ENCODE measurements at places on chromosomes 7 and 10. TPM values are rescaled to one million over a fixed set of nuclear protein-coding genes. Genes with fewer than 3 reads are reported as not detected.

MMRN2 gene
- 11.7 TPM for polyA plus RNA-seq

SLC16A12 gene
- polyA plus RNA-seq, result 0.10 TPM

THNSL1 gene
- polyA plus RNA-seq, result 4.1 TPM

SLC26A3 gene
- polyA plus RNA-seq, result not detected

CC2D2B gene
- polyA plus RNA-seq, result 0.10 TPM

DNA sequence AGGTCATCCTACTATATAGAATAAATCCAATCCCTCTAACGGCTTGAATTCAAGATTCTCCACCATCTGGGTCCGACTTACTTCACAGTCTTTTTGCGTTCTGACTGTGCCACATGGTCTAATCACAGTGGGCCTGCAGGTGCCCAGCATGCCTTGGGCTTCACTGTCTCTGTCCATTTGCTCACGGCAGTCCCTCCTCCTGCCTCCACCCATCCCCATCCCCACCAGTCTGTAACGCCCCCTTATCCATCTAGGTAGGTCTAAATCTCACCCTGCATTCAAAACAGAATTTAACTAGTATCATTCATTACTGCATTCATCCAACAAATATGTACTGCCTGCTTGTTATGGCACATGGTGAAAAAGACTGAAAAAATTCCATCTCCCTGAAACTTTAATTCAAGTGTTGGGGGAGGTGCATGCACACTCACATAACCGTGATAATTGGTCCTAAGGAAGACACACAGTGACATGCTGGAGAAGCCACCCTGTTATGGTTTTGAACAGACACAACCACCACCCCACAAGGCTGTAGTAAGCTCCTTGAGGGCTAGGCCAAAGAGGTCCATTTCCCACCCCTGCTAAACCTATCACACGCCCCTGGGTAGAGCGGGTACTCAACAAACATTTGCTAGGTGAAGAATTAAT, 24.2 kb downstream of the SORBS1 start:
- no peak for DNase-seq
- H3K27ac ChIP-seq, result no peak overlapping the region
- no peak overlapping the region for H3K4me3 ChIP-seq
- no peaks in the 10 kb centered on the region for H3K4me1 ChIP-seq
- no peaks in the 10 kb centered on the region for H3K36me3 ChIP-seq

- no peaks in the 10 kb centered on the region for H3K36me3 ChIP-seq
- H3K4me1 ChIP-seq, result no peaks in the 10 kb centered on the region
- no peak overlapping the region for H3K27ac ChIP-seq
Measured at GRCh38 chr10:133039107-133039802, 48.5 kb upstream of the ADGRA1 start.

DNA sequence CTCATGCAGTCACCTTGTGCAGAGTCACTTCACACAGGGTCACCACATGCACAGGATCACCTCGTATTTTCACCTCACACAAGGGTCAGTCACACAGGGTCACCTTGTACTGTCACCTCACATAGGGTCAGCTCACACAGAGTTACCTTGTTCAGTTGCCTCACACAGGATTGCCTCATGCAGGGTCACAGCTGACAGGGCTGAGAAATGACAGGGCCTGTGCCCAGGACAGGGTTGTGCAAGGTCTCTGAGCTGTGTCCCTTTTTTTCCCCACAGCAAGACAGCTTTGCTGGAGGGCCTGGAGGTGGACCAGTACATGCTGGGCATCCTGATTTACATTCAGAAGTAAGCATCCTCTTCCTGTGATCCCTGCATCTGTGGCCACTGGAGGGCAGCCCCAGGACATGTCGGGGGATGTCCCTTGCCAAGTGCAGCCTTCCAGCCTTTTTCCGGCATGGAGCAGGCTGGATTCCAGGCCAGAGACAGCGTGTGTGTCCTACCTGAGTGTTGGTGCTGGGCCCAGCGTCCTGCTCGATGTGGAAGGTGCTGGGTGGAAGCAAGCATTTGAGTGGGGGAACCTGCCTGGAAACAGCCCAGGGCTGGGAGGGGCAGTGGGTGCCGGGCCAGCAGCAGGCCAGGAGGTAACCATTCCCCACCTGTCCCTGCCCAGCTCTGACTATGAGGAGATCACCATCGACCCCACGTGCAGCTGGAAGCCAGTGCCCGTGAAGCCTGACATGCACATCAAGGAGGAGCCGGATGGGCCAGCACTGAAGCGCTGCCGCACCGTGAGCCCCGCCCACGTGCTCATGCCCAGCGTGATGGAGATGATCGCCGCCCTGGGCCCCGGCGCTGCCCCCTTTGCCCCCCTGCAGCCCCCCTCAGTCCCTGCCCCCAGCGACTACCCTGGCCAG, 16.3 kb downstream of the ZMIZ2 start:
- H3K4me3 ChIP-seq, result no peak overlapping the region
- no peaks in the 10 kb centered on the region for H3K27me3 ChIP-seq
- no peak overlapping the region for H3K27ac ChIP-seq
- peaks cover 22% of the 10 kb centered on the region for H3K36me3 ChIP-seq

DNA sequence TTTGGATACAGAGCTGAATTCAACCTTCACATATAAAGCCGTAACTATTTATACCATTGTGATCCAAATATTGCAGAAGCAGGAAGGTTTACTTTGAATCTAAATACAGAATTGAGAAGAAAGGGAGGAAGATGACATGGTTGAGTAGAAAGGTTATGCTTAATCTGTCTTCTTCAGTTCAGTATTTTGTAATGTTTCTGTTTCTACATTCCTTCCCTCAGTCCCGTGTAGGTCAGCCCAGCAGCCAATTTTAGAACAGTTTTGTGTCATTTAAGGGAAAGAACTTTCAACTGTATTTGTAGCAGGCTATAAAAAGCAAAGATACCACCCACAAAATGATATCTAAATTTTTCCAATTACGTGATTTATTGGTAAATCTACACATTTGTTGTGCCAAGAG, 97.4 kb downstream of the CPED1 start:
- no peak overlapping the region for H3K4me3 ChIP-seq
- H3K4me1 ChIP-seq, result peaks cover 44% of the 10 kb centered on the region
- H3K27me3 ChIP-seq, result no peaks in the 10 kb centered on the region
- H3K27ac ChIP-seq, result no peak overlapping the region

DNA sequence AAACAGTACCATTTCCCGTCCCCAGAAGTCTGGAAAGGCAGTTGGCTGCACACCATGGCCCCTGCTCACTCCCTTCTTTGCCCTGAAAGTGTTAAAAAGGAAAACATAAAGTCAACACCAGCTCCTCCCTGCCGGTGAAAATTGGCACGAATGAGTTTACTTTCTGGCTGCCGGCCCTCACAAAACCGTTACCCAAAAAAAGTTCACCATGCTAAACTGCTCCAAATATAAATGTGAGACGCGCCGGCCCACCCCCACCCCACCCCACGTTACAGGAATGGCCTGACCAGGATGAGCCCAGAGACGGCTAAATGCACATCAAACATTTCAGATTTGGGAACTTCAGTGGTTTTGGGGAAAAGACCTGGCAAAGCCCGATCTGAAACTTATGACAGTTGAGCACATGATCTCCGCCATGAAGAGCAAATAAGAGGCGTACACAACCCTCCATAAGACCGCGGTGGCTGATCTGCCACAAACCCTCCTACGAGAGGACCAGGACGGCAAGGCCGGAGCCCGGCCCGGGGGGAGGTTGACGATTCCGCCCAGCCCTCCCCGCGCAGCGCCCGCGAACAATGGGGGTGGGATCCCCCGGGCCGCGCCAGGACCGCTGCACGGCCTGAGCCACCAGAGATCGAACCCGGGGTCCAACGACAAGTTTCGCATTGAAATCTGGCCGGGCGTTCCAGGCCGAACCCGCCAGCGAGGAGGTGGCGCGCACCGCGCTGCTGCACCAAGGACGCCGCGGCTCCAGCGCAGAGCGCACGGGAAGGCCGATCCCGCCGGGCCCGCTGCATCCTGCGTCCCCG, 952 bp downstream of the DIP2C start:
- no peak for DNase-seq
- peak overlapping the region; percentile 51 for H3K4me3 ChIP-seq
- H3K36me3 ChIP-seq, result no peaks in the 10 kb centered on the region
- peaks cover 10% of the 10 kb centered on the region for H3K4me1 ChIP-seq
- no peak overlapping the region for H3K27ac ChIP-seq

GRCh38 chr7:55021053-55021452, 2.2 kb downstream of the EGFR start:
- DNase-seq, result no peak
- peak overlapping the region; percentile 100 for H3K4me3 ChIP-seq
- peaks cover 57% of the 10 kb centered on the region for H3K4me1 ChIP-seq
- peaks cover 53% of the 10 kb centered on the region for H3K36me3 ChIP-seq
- peak overlapping the region; percentile 98 for H3K27ac ChIP-seq

GRCh38 chr10:50453940-50454339, 169.8 kb downstream of the SGMS1 start:
- peaks cover 2% of the 10 kb centered on the region for H3K36me3 ChIP-seq
- no peaks in the 10 kb centered on the region for H3K4me1 ChIP-seq
- no peak overlapping the region for H3K27ac ChIP-seq
- no peak overlapping the region for H3K4me3 ChIP-seq
- no peak for DNase-seq

DNA sequence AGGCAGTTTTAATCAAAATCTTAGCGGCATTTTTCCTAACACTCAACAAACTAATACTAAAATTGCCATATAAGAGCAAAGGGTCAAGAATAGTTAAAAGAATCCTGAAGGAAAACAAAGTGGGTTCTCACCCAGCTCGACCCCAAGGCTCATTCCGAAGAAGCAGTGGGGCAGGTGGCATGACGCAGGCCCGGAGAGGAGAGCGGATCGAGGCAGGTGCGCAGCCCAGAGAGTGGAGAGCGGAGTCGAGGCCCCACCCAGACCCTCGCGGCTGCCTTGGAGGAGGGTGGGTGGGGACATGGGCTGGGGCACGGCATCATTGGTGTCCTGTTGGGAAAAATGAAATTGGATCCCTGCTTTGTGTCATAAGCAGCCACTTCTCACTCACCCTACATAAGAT, 109.8 kb downstream of the INPP5A start:
- H3K27me3 ChIP-seq, result no peaks in the 10 kb centered on the region
- no peak overlapping the region for H3K4me3 ChIP-seq
- no peaks in the 10 kb centered on the region for H3K36me3 ChIP-seq
- H3K4me1 ChIP-seq, result peaks cover 4% of the 10 kb centered on the region
- H3K27ac ChIP-seq, result no peak overlapping the region

DNA sequence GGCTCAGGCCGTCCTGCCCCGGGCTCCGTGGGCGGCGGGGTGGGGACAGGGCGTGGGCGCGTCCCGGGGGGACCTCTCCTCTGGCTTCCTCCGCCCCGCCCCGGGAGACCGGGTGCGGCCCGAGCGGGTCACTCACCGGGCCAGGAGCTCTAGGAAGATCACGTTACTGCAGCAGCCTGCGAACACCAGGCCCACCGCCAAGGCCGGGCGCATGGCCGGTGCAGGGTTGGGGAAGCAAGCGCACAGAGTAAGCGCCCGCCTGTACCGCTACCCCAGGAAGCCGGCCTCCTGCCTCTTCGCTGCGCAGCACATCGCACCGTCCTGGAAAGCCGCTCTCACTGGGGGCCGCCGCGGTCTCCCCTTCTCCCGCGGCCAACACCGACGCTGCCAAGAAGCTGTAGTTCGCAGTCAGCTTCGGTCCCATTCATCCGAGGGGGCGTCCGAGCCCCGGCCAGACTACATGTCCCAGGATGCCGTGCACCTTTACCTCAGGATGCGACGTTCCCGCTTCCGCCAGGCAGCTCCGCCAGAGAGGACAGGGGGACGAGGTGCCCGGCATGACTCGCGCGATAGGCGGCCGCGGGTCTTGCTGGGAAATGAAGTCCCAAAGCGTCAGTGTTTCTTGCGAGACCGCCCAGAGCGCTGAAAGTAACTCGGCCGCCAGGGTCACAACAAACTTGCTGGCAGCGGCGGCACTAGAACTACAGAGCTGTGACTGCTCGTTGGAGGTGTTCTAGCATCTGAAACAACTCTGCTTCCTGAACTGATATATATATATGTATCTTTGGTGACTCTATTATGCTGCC, at the start of gene SLC35B4:
SLC35B4 (minus strand) TSS at position 392 of the 806 bp plus-strand sequence; CDS start at position 213, 179 bp downstream.
- no peaks in the 10 kb centered on the region for H3K36me3 ChIP-seq
- peak within 1 kb of the TSS; percentile 61 for H3K4me3 ChIP-seq

GRCh38 chr7:95028683-95029082, 121.3 kb downstream of the PPP1R9A start:
- no peak overlapping the region for H3K27ac ChIP-seq
- H3K4me1 ChIP-seq, result no peaks in the 10 kb centered on the region
- no peaks in the 10 kb centered on the region for H3K36me3 ChIP-seq
- DNase-seq, result no peak
- H3K4me3 ChIP-seq, result no peak overlapping the region

DNA sequence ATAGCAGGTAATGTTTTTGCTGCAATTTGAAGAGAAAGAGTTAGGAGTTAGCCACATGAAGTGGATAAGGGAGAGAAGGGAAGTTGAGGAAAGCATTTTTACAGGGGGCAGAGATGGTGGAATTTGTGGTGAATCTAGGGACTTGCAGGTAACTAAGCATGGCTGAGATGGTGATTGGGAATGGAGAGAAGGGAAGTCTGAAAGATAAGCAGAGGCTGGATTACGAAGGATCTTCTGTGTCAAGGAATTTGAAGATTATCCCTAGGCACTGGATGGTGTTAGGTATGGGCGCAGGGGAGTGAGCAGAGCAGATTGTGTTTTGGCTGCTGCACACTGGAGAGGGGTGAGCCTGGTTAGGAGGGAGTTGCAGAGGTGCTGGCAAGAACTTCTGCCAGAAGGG, 25.3 kb downstream of the ZRANB1 start:
- H3K4me3 ChIP-seq, result no peak overlapping the region
- no peaks in the 10 kb centered on the region for H3K27me3 ChIP-seq
- H3K4me1 ChIP-seq, result no peaks in the 10 kb centered on the region
- no peak for DNase-seq
- peaks cover 5% of the 10 kb centered on the region for H3K36me3 ChIP-seq

GRCh38 chr10:72134785-72135767, 46.7 kb upstream of the SPOCK2 start:
- no peak overlapping the region for H3K27ac ChIP-seq
- H3K36me3 ChIP-seq, result no peaks in the 10 kb centered on the region
- no peaks in the 10 kb centered on the region for H3K27me3 ChIP-seq
- DNase-seq, result no peak

GRCh38 chr10:100081075-100082001, at the start of gene CPN1:
Gene CPN1, minus strand, starts transcription at chr10:100081869. Its CDS starts 244 bp downstream, at chr10:100081625.
- no peak within 1 kb of the TSS for H3K4me3 ChIP-seq
- no peaks in the 10 kb centered on the region for H3K36me3 ChIP-seq
- H3K4me1 ChIP-seq, result no peaks in the 10 kb centered on the region
- H3K27me3 ChIP-seq, result peaks cover 6% of the 10 kb centered on the region

- H3K4me1 ChIP-seq, result peaks cover 9% of the 10 kb centered on the region
- H3K27ac ChIP-seq, result no peak overlapping the region
- DNase-seq, result no peak
- H3K36me3 ChIP-seq, result peaks cover 2% of the 10 kb centered on the region
- H3K27me3 ChIP-seq, result no peaks in the 10 kb centered on the region
Measured at GRCh38 chr7:30090111-30090510, 44.7 kb upstream of the MTURN start.
